NCI-H1436 (cell line): ENCODE measurements at places on chromosomes 4 and X.
A peak's percentile ranks its signal among the peaks of the same experiment; 100 is the strongest.

DNA sequence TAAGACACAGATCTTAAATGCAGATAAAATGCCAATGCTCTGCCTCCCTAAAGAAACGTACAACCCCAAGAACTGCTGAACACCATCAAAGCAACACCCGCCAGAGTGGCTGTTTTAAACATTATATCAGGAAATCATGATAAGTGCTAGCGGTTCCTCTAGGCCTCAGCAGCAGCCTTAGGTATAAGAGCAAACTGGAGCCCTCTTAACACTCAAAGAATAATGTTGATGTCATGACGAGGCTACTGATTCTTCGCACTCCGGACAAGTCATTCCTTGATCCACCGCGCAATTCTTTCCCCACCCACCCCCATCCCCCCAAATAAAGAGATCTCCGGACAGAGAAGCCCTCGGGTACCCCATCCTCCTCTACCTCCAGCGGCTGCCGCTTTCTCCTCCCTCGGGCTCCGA, 507 bp downstream of the LIN54 start:
- no peak for DNase-seq

DNA sequence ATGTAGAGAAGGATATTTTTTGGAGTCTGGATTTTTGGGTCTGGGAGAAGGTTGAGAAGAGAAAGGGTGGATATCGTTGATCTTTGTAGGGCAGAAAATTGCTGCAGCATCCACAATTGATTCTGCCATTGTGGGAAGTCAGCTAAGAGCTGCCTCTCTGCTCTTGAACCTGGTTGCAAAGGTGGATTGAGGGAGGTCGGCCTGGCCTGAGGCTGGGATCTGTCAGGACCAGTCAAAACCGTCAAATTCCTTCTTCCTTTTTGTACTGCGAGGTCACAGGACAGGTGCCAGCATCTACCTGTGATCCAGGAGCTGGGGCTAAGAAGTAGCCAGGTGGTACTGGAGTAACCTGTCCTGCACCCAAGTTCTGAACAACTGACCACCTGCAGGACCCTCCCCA, 93.7 kb downstream of the SHOX start:
- DNase-seq: no peak

- peak; percentile 40 for DNase-seq
Observed at GRCh38 chrX:54807524-54808108, at the start of gene MAGED2. MAGED2 (plus strand) TSS chrX:54807745; CDS start chrX:54809332, 1,587 bp downstream.

DNA sequence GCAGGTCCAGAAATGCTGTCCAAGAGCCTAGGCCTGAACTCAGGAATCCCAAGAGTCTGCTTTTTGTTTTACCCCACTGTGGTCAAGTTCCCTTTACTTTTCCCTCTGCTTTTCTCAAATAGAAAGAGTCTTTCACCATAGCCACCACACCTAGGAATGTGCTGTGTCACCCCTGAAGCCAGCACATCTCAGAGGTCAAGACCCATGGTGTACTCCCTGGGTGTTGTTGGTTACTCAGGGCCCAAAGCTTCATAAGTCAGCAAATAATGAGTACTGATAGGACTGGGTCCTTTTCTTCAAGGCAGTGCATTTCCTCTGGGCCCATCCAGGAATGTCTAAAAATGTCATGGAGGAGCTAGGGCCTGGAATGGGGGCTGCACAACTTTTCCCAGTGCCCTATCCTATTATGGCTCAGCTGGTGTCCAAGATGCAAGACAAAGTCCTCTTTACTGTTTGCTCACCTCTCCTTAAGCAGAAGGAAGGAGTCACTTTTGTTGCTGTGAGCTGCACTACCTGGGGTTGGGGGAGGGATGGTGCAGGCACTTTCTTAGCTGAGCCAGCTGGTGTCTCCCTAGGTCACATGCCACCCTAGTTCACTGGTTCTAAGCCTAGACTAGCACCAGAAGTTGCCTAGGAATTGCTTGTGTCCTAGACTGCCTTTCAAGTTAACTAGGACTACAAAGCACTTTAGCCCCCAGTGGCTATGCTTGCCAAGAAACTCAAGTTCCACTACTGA, 62.4 kb upstream of the RXFP1 start:
- no peak for DNase-seq

- no peak for DNase-seq
Observed at GRCh38 chr4:168847771-168848502, 162.1 kb downstream of the CBR4 start.

DNA sequence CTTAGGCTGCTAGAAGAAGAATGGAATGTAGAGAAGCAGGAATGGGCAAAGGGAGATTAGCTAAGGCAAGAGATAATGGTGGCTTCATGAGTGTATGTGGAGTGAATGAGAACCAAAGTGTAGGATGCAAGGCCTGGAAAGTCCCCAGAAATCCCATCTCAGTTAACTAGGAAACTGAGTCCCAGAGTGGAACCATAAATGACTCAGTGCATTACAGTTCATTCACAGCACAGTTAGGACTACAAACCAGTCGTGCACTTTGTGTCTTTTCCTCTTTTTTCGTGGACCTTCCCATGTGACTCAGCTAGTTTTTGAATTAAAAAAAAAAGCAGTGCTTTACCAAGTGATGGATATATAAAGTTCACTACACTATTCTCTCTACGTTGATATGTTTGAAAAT, 27.7 kb upstream of the REST start:
- no peak for DNase-seq

DNA sequence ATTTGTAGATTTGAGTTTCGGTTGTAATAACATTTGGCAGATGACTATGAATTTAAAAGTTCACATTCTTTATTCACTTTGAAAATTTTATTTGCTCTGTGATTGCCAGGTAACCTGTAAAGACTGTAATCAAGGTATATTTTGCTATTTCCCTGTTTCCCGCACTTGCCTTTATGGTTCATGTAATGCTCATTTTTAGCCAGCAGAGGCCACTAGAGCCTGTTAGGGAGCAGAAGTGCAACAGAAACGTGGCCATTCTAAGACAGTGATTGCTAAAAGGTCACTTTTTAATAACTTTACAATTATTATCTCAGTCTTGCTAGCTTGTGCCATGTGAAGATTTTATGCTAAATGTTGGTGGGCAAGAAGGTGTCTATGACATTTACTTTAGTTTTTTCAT, 12.4 kb downstream of the YIPF6 start:
- DNase-seq: peak; percentile 34

GRCh38 chr4:131339137-131339536, 1810.0 kb upstream of the PCDH10 start:
- DNase-seq: no peak

DNA sequence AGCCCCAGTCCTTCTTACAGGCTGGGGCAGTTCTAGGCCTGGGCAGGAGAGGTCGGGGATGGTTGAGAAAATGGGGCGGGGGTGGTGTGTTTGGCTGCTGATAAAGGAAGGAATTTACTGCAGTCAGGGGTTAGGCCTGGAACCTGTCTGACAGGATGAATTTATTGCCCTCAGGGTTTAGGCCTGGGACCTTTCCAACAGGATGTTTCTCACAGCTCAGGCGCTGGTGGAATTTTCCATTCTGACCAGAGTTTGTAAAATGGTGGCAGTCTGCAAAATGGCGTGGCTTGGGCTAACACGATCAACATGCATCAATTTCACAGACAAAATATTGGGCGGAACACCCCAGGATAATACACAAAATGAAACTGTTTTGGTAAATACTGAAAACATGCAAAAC, 83.5 kb upstream of the SPIN4 start:
- no peak for DNase-seq

DNA sequence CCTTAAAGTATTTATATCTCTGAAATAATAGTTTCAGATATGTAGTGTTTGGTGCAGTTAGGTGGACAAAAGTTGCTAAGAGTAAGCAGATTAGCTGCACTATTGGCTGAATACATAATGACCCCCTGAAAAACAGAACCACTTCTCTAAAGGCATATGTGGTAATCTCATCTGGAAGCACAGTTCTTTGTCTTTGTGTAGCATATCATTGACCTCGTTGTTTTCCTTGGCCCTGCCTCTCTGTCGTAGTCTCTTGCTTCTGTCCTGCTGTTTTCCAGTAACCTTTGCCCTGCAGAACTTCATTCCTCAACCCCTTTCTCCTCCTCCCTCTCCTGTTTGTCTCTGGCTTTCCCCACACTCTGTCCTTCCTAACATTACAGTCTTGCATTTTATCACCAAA, 41.4 kb downstream of the JADE3 start:
- no peak for DNase-seq

- DNase-seq: no peak
Observed at GRCh38 chr4:82358847-82359246, 14.9 kb downstream of the HNRNPD start.

- no peak for DNase-seq
Observed at GRCh38 chrX:34624416-34624815, 32.7 kb downstream of the TMEM47 start.

GRCh38 chr4:151992332-151993154, 231.7 kb upstream of the GATB start:
- no peak for DNase-seq

GRCh38 chr4:142130666-142131065, 494.3 kb downstream of the IL15 start:
- no peak for DNase-seq

DNA sequence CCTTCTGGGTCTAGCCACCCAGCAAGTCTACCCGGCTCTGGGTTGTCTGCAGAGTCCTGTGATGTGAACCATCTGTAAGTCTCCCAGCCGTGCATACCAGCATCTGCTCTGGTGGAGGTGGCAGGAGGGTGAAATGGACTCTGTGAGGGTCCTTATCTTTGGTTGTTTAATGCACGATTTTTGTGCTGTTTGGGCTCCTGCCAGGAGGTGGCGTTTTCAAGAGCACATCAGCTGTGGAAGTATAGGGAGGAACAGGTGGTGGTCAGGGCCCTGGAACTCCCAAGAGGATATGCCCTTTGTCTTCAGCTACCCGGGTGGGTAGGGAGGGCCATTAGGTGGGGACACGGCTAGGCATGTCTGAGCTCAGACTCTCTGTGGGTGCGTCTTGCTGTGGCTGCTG, 66.5 kb upstream of the ZFP42 start:
- no peak for DNase-seq

GRCh38 chr4:54066718-54067129, 2.3 kb upstream of the CHIC2 start:
- DNase-seq: no peak

DNA sequence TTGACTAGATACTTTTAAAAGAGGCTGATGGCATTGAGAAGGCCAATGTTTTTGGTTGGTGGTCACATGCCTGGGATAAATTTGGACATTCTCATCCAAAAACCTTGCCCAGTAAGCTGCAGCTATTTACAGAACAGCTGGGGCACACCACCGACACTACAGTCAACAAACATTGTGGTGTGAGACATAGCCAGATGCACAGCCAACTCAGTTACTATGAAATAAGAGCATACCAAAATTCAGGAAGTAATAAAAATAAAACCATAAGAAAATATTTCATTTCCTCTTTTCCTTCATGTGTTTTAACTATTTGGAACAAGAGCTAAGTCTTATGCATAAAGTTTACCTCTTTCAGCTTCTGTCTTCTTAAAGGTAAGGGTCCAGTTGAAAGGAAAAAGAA, 8.8 kb downstream of the PPM1K start:
- DNase-seq: no peak

DNA sequence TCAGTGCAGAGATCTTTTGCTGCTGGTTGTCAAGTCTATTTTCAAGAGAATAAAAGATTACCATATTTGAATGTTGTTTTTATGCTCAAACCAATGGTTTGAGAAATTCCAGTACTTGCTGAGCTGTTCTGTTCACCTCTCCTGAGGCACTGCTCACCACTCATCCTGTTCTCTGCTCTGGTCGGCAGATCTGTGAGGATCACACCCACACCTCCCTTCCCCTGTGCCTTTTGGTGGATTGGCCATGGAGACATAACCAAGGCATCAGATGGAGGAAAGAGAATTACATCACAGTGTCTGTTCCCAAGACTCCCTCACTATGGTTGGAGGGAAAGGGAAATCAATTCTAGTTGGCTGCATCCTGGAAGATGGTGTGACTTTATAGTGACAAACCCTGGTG, 391.6 kb downstream of the ARHGAP24 start:
- DNase-seq: no peak

DNA sequence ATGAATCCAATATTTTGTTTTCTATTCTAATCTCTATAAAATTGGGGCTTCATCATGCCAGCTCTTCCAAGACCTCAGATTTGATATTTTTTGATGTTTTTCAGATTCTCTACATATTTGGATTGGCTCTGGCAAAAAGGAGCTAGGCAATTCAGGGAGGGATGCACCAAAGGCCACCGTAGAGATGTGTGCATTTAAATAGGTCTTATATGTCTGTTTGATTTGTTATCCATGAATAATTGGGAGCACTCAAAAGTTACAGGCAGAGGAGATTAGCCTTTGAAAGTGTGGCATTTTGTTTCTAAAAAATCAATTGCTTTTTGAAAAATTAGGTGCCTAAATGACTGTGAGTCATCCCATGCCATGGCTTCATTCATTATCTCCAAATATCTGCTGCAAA, 147.1 kb upstream of the RPS6KA6 start:
- DNase-seq: no peak

- DNase-seq: no peak
Observed at GRCh38 chrX:46381630-46382029, 163.6 kb downstream of the ZNF674 start.

GRCh38 chr4:2806390-2807355, 13.8 kb downstream of the SH3BP2 start:
- DNase-seq: no peak

DNA sequence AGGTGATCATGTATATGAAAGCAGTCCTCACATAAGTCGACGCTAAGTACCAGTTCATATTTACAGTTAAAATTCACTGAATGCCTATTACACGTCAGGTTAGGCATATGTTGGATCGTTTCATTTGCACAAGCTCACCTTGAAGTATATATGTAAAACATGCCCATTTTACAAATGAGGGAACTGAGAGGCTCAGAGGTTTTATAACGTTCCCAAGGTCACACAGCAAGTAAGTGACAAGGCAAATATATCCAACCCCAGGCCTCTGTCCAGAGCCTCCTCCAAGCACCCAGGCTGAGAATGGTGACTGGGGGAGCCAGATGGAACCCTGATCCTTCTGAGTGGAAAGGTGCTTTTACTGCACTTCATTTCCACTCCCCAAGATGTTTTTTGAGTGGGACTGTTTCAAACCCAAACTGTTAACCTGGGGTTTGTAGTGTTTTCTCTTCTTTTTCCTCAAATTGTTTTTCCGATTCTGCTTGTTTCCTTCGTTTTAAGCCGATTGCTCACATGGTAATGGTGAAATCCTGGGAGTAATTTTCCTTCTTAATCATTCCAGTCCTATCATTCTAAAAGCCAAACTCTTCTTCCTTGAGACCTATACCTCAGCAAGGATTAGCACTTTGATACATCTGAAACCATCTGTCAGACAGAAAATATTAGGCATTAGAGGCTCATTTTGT, 791 bp downstream of the SMIM20 start:
- DNase-seq: no peak

GRCh38 chr4:89725268-89725667, 111.7 kb downstream of the SNCA start:
- DNase-seq: no peak

GRCh38 chrX:13452283-13452682, 117.1 kb upstream of the EGFL6 start:
- DNase-seq: no peak
